ENCODE measurements at places on chromosomes 5 and 9.
A peak's percentile ranks its signal among the peaks of the same experiment; 100 is the strongest.

GRCh38 chr9:32525709-32526030 lies 326 bp downstream of the RIGI start:
- DNase-seq, result no peak

- no peak for DNase-seq
These were observed 65.4 kb downstream of the AUH start for GRCh38 chr9:91296354-91296753.

GRCh38 chr9:95047452-95048224 lies 269.9 kb downstream of the FANCC start:
- DNase-seq, result no peak

- no peak for DNase-seq
These were observed 384.2 kb upstream of the ZNF462 start for GRCh38 chr9:106478727-106479126.

- no peak for DNase-seq
These were observed 1565.0 kb upstream of the WWC1 start for GRCh38 chr5:166726406-166726805.

- DNase-seq, result no peak
These were observed 55.1 kb downstream of the ANKH start for GRCh38 chr5:14816374-14816998.

GRCh38 chr9:117413346-117414219 lies 1.3 kb downstream of the ASTN2 start:
- DNase-seq, result peak; percentile 66

- DNase-seq, result no peak
These were observed 19.8 kb downstream of the TRIP13 start for GRCh38 chr5:912280-913091.

- no peak for DNase-seq
These were observed 66.1 kb downstream of the DCP2 start for GRCh38 chr5:113042491-113043243.

- DNase-seq, result no peak
These were observed 32.6 kb upstream of the LHX2 start for GRCh38 chr9:123978981-123979380.

DNA sequence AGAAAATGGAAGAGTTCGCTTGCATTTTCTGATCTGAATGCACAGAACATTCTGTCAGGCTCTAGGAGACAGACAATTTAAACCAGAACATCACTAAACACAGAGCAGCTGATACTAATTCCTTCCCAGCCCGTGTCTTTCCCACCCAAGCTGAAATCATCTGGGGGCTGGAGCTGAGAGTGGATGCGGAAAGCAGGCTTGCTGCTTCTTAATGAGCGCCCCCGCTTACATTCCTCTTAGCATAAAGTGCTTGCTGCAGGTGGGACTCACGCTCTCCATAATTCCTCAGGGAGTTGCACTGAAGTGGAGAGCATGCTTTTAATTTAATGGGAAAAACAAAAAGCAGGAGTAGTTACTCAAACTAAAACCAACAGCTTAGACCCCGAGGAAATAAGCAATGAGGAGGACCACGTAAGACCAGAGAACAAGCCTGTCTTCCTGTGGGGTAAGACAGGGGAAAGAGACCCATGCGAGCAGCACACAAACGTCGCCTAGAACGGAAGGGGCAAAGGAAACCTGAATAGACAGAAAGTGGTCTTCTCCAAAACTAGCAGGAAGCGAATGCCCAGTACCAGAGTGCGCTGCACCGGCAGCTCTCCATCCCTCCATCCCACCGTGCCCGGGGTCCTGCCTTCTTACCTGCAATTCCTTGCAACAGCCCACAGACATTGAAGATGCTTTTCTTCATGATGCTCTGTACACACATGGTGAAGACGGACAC lies 139.3 kb downstream of the LHFPL2 start:
- DNase-seq, result no peak

DNA sequence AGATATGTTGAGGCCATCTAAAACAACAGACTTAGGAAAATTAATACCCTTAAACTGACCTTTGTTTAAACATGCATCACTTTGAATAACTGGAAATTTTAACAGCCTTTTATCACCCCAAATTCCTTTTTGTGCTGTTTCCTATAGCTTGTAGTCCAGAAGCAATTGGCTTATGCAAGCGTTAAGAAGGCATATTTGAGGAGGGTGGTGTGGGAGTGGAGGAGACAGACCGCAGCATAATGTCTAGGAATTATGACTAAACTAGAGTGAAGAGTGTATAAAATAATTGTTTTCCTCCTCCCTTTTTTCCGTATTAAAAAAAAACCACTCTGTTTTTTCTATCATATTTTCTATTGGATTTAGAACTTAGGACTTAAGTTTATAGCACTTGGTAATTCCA lies 51.8 kb upstream of the MPDZ start:
- DNase-seq, result no peak

GRCh38 chr5:172173564-172174153 lies 14.4 kb downstream of the STK10 start:
- DNase-seq, result no peak

DNA sequence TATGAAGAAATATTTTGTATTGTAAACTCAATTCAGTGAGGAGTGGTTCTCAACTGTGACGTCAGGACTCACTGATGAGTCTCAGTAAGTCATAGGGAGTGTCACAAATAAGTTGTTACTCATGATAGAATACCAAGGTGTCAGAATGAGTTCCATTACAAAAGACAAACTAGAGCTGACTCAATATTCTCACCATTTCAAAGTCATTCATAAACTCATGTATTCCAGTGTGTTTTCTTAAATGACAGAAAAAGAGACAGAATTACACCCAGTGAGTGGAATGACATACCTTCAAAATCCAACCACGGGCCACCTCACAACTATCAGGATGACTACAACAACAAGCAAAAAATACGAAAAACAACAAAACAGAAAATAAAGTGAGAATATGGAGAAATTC lies 321.5 kb downstream of the ENC1 start:
- DNase-seq, result no peak

GRCh38 chr5:170290498-170290897 lies 7.1 kb downstream of the LCP2 start:
- DNase-seq, result no peak

- DNase-seq, result no peak
These were observed 473.2 kb downstream of the ENC1 start for GRCh38 chr5:74167206-74167929.

DNA sequence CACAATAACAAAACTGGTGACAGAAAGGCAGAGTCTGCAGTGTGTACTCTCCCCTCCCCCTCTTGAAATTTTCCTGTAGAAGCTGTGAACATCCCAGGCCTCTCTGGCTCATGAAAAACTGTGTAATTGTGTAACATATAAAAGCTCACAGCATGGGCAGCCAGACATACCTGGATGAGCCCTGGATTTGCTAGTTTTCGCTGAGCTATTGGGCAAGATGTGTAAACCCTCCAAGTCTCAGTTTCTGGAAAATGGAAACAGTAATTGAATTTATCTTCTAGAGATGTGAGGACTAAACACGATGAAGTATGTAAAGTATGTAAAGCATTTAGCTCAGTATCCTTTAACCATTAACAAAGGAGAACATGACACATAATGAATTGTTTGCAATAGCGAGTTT lies 143.2 kb upstream of the ANKH start:
- no peak for DNase-seq

DNA sequence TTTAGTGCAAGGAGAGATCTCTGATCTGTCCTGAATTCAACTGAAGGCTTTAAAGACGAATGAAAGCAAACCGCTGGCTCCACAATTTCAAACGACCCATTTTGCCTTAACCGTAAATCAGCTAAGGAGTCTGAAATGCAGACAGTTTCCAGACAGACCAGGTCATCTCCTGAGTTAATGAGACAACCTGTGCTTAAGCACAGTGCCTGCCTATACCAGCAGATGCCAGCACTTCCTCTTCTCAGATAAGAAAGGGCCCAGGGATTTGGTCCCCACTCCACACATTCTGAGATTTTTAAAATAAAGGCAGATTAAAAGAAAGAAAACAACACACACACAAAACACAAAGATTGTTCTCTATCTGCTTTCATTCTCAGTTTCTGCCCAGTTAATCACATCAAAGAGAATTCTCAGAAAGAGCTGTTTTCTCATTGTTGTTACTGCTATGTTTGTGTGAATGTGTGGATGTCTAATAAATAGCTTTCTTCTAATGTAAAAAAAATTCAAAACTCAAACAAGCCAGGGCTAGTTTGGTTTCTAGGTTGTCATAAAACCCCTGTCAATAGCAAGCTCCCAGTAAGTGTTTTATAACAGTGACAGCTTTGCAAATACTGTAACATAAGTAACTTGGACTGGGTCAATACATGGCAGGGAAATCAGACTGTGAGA lies 157.7 kb upstream of the SLC24A2 start:
- DNase-seq, result peak; percentile 16

- DNase-seq, result no peak
These were observed 185.4 kb downstream of the EBF1 start for GRCh38 chr5:158914008-158915000.

GRCh38 chr5:51053361-51053760 lies 329.9 kb upstream of the ISL1 start:
- no peak for DNase-seq

- DNase-seq, result no peak
These were observed 46.3 kb upstream of the JMY start for GRCh38 chr5:79189439-79190234.

DNA sequence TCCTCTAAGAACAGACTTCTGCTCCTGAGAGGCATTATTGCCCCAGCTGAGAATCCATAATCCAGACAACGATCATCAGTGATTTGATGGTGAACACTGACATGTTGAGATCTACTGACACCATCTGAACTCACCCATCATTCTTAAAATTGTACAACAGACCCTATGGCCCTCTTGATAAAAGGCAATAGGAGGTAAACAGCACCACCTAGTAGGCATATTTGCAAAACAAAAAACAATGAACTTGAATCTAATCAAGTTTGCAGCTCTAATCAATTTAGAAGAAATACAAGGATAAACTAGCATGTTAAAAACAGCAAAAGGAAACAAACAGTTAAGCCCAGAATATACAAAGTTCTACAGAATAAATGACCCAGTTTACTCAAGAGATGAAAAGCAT lies 89.6 kb downstream of the SFXN1 start:
- DNase-seq, result no peak

- DNase-seq, result no peak
These were observed 191.6 kb downstream of the C9orf152 start for GRCh38 chr9:110016340-110016739.

DNA sequence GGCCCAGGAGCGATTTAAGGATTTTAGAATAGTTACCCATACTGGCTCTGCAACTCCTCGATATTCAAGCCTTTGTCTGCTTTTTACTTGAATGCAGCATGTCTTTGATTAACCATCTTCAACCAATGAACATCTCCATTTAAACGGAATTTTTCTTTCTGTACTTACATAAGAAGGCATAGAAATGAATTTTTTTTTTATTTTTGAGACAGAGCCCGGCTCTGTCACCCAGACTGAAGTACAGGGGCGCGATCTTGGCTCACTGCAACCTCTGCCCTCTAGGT lies 825 bp upstream of the RIOK2 start:
- DNase-seq, result no peak

DNA sequence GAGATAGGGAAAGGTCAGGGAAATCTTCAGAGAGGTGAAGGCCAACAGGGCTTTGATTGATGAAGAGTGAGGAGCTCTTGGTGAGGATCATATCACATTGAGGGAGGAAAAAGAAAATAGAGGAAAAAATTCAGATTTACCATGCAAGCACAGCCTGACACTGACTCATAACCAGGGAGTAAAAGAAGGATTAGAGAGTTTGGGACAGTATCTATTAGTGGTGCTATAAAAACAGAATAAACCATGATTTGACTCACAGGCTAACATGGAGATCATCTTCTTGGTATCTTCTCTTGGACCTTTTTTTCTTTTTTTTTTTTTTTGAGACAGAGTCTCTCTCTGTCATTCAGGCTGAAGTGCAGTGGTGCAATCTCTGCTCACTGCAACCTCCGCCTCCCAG lies 44.4 kb downstream of the MUSK start:
- DNase-seq, result no peak

- no peak for DNase-seq
These were observed 4.7 kb downstream of the CXXC5 start for GRCh38 chr5:139652788-139653241.

DNA sequence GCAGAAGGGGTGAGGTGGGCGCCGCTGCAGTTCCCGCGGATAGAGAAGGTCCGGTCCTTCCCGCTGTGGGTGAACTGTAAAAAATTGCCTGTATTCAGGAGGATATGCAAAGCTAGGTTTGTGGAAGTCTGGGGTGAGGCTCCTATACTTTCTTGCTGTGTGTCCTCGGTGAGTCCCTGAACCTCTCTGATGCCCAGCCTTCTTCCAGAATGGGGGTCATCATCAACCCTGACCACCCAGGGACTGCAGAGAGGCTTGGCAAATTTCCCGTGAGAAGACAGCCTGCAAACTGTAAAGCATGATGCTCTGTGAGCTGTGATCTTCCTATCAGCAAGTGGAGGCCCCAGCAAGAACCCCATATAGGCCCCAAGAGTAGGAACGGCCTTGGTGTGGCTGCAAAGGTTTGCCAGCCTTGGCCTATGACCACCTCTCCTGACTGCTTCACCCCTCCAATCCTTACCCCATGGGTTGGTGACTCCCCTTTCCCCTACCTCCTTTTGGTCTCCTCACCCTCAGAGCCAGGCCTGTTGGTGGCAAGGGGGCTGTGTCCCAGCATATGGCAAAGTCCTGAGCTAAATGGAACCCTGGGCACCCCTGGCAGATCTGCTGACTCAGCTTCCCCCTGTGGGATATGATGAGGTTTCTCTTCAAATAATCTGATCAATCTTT lies 760 bp downstream of the ALDH1B1 start:
- DNase-seq, result no peak

DNA sequence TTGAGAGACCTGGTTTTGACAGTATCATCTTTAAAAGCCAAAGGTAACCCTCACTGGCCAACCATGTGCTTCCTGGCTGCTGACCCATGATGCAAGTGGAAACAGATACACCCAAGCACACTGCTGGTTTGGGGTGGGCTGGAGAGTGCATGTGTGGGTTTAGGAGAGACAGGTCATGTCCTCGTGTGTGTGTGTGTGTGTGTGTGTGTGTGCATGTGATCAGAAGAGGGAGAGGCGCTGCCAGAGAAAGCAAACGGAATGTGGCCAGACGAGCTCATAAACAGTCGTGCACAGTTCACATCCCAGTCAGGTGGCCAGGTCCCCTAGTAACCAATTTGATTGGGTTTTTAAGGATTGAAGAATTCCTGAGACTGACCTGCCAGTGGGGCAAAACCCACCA lies 112.8 kb upstream of the ICE1 start:
- DNase-seq, result no peak

DNA sequence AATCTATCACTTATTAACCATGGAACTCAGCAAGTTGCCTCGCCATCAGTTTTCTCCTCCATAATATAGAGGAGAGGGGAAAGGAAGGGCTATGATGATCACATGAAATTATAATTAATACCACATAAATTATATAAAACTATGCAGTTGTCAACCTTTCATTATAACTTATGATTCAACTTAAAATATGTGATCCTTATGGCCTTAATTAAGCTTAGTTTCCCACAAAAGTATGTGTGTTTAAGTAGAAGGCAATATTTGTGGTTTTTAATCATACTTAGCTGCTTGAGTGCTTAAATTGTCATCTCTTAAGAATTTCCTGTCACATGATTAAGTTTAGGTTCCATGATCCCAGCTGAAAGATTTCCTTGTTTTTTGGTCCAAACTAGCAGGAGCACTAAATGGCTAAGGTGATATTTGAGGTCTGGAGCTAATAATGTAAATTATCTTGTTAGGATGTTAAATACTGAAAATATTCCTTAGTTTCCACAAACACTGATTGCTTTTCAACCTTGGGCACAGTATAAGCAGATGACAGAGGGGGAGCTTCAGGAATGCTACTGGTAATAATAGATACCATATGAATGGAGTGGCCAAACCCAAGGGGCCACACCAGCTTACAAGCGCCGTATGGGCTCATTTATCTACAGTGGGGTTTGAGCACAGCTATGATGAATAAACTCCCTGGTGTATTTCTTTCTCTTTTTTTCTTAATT lies 26.4 kb upstream of the F2R start:
- no peak for DNase-seq
